ENCODE measurements at places on chromosomes 2 and 18.

DNA sequence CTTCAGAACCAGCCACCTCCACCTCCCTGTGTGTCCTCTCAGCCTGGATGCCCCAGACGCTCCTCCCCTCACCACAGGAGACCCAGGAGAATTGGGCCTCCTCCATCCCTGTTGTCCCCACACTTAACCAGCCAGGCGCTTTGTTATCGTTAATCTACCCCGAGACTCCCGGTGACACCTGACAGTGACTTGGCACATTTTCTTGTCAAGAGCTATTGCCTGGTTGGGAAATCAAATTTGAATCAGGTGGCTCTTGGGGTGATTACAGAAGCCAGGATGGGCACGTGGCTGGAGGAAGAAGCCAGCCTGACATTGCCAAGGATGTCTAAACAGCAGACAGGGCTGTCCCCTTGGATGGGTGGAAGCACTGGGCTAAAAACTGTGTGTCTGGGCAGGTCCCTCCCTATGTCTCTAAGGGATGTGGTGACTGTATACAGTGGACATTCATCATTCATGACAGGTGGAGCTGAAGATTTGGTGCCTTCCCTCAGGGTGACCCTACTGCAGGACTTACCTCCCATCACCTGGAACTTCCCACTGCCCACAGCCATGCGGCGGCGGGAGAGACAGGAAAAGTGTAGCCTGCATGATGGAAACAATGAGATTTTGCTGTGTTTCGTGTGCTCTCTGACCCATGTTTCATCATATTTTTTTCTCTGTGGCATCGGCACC lies 157.2 kb upstream of the CAPN13 start:
- DNase-seq = no peak

DNA sequence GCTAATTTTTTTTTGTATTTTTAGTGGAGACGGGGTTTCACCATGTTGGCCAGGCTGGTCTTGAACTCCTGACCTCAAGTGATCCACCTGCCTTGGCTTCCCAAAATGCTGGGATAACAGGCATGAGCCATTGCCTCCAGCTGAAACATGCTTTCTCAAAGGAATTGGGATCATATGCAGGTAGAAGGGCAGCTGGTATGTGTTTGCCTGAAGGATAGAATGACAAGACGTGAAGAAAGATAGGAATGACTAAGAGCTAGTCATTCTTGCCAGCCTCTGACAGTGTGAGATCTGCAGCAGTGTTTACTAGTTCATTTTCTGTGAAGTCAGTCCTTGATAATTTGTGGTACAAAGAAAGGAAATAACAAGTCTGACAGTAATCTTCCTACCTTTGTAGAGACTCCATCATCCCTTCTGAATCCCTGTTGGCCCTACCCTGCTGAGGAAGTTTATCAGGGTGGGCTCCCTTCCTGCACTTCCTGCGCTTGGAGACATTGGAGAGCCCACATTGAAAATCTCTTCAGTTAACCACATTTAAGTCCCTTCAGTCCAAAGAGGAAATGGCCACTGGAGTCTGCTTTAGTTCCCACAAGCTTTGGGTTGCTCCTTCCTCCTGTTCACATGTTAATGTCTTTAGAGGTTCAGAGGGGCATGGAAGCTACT lies 14.7 kb downstream of the CFLAR start:
- DNase-seq = peak; percentile 84

DNA sequence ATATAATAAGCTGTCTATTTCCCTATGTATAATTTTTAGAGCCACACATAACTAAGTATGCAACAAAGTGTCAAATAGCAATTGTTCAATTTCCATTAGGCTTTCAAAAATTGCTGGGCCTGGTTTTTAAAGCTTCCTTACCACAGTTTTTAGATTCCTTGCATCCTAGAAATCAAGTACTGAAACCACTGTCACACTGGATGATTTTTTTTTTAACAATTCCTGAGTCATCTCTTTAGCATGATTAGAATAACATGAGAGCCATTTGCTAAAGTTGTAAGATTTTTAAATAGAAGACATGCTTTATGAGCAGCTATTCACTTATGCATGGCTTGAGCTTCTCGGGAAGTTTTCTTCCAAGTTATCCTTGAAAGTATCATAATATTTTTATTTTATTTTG lies 319.5 kb upstream of the NXPH2 start:
- no peak for DNase-seq

DNA sequence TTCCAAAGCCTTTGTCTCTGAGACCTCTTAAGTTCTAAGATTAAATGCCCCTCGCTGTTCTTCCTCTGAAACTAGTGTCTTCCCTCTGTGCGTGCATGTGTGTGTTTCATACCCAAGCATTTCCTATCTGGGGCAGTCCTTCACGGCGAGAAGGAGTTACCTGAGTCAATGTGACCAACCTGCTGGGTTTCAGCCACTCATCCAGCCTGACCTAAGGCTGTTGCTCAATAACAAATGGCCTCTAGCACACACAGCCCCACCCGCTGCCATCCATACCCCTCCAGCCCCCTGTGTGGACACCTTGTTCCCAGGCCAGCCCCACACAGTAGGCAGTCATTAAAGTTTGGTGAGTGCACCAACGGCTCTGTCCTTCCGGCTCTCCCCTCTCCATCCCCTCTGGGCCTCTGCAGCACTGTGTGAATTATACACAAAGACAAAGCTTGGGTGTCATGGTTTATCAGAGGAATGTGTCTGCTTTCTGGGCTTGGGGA lies 53.8 kb upstream of the FOSL2 start:
- DNase-seq = no peak

DNA sequence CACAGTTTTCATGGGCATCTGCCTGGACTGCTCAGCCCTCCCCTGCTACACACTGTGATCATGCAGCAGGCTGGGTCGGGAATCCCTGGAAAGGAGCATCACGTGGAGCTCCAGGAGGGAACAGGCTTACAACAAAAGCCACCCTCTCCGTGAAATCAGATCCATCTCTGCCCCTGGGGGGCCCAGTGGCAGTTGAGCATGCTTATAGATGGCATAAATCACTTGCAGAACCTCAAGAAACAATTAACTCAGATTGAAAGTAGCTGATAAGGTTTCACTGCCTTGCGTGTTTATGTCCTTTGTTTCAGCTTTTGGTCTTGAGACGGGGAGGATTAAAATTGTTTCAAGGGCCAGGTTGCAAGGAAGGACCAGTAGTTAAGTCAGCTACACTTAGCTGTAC lies 354.8 kb upstream of the MEIS1 start:
- DNase-seq = no peak

- no peak for DNase-seq
These were observed 23.6 kb upstream of the PDCL3 start for GRCh38 chr2:100539221-100539620.

DNA sequence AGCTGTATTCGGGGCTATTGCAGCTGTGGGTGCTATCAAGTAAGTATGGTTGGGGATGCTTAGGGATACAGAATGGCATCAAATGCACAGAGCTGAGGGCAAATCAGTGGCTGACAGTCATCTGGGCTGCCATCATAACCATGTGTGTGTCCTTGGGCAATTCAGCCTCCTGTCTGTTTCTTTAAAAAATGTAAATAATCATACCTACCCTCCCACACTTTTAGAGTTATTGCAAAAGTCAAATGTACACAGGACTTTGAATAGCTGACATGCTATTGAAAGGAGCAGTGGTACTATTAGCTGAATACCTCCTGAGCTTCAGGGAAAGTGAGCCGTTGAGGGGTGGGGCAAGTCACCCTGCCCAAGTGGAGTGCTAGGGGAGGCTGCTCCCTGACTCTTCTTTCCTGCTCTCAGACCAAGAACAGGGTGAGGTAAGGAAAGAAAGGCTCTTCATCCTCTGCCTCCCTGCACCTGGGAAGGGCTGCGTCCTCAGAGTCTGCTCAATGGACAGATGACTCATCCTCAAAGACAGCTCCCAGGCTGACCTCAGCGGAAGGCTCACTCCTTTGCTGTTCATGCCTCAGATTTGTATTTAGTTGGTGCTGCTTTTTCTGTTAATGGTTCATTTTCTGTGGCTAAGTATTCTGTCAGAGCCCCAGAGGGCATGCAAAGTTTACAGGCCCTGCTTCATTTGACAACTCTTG lies 54.9 kb upstream of the BZW1 start:
- peak; percentile 64 for DNase-seq

DNA sequence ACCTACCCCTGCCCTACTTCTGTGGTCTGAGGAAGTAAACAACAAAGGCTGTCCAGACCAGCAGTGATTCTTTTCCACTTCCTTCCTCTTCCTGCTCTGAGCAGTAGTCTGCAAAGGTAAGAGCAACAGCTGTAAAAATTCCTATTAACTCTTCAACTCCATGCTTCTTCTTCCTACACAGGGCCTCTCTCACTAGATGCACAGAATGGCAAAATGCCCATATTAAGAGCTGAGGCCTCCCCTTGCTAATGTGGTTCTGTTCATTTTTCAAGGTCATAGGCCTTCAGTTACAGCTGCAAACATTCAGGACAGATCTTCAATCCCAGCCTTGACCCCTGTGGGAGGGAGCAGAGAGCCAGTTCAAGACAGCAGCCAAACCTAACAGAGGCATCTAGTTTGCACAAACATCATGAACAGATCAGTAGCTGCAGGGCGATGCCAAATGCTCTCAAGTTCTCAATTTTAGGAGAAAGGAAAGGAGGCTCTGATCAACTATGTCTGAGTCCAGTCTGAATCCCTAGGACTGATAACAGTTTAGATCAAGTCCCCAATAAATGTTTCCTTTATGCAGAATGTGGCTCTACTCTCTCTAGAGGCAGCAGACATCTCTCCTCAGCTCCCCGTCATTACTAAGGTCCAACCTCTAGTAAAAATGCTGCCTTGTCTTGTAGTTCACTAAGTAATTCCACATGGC lies 20.9 kb downstream of the SLC40A1 start:
- no peak for DNase-seq

DNA sequence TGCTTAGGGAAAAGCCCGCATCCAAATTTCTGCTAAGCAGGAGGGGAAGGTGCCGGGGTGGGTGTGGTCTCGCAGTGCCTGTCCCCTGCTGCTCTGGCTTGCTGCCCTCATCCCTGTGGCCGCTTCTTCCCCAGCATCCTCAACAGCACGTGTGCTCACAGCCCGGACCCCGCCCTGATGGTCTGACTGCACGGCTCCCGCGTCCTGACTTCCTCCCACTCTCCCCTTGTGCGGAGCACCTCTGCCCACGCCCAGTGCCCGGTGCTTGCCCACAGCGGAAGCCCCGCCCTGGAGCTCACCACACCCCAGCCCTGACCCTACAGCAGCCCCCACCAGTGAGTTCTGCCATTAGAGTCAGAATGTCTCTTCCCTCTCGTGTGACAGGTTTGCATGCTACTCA lies 277.9 kb downstream of the NDUFA10 start:
- DNase-seq = no peak

DNA sequence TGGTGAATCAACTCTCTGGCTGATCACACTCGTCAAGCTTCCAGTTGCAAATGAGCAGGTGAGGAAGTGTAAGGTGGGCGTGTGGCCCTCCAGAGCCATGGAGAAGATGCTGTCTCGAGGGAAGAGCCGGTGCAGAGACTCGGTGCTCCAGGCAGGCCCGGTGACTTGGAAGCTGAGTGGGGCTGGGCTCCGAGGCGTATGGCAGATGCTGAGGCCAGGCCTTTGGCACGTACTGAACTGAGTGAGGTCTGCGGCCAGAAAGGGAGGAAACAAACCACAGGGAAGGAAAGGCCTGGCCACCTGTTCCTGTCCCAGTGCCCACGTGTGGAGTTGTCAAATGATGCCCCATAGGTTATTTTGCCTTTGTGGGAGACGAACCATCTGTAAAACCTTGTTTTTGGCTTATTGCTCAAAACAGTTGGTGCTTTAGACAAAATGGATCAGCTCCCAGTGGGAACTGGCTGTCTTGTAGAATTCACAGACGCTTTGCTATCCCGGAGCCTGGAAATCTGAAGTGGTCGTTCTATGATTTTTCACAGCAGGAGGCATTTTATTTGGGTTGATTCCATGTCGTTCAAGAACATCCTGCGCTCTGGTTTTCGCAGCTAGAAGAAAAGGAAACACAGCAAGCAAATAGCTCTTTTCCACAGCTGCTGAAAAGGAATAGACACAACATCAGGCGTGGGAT lies 117.5 kb upstream of the TMEM18 start:
- no peak for DNase-seq

DNA sequence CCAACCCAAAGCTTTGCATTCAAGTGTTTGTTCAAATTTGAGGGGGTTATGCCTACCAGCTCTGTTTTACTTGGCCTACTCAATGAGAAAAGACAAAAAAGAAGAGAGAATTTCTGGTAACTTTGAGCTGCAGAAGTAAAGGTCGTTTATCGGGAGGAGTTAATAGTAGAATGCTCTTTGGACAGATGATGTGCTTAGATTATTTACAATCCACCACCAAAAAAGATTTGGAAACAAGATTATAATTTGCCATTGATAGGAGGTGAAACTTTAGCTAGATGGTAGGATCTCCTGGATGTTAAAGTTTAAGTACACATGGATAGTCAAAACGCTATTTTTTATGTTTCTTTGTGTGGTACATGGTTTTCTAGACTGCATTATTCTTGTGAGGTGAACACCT lies 24.9 kb upstream of the CPS1 start:
- no peak for DNase-seq

DNA sequence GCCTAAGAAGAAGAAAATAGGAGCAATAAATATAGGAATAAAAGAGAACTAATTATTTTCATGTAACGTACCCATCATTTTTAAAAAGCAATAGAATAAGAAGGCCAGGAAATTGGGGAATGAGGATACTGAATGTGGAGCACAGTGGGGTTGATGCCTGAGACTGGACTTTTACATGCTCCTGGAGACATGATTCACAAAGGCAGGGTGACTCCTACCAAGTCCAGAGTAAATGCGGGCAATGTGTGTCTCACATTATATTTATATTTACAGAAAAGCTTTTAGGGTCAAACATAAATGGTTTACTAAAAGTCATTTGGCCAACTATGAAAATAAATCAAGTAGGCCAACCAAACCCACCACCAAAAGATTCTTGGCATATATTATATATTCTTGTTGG lies 87.9 kb upstream of the COL5A2 start:
- no peak for DNase-seq

- DNase-seq = no peak
These were observed 2.2 kb downstream of the IMPACT start for GRCh38 chr18:24428709-24429108.

GRCh38 chr2:19569300-19569791 lies 210.9 kb upstream of the OSR1 start:
- DNase-seq = peak; percentile 27

- no peak for DNase-seq
These were observed 111.8 kb downstream of the EPB41L3 start for GRCh38 chr18:5431836-5432575.

DNA sequence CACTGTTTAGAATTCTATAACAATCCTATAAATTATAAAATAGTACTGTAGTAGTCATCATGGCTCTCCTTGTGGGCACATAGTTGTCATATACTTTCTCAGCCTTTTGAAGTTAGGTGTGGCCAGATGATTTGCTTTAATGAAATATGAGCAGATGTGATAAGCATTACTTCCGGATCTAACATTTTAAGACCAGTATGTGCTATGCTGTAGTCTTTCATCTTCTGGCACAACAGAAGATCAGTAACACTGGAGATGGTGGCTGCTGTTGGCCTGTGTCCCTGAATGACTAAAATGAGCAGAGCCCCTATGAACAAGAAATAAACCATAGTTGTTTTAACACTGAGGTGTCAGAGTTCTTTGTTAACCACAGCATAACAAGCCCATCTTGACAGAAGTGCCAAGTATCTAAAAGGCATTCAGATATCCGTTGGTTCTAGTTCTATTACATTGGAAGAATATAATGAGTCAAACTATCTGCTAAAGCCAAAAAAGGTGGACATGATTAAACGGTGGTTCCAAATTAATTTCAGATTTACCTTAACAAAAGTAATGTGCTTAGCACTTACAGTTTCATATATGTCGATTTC lies 6.3 kb downstream of the MEX3C start:
- no peak for DNase-seq

GRCh38 chr2:24050041-24050979 lies 769 bp downstream of the FKBP1B start:
- peak; percentile 14 for DNase-seq
